ENCODE measurements at places on chromosomes 5 and 9.

GRCh38 chr5:150573867-150574817 is 66.2 kb downstream of the NDST1 start:
- no peak for DNase-seq

GRCh38 chr5:132498152-132498551 is 7.6 kb upstream of the IRF1 start:
- DNase-seq: no peak

GRCh38 chr5:16732356-16732755 is 115.6 kb upstream of the RETREG1 start:
- no peak for DNase-seq

DNA sequence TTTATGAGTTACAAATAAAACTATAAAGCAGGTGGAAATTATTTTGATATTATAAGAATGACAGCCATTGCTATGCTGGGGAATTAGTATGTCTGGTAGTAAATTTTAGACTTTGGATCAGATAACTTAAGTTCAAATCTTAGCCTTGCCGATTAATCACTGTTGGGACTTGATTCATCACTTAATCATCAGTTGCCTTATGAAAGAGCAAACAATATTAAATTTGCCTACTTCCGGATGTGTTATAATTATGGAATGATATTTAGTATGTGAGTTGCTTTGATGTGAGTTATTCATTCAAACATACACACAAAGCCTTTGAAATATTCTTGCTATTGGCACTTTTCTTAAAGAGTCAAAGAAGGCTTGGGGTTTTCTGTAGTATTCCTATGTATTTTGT is 717.7 kb downstream of the BRINP1 start:
- DNase-seq: no peak

DNA sequence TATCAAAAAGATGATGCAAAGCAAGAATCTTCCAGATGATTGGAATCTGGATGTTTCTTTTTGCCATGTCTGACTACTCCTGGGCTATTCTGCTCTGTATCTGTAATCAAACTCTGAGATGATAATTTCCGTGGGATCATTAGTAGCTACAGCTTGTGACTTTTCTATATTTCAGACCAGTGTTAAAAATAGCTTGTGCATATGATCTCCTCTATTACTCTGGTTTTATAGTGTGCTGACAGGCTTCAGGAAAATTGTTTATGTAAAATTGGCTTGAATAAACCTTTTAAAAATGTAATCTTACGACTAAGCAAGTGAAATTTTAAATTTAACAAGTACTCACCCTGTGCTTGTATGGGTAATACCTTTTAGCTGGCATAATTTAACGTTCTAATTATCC is 40.4 kb downstream of the NAA35 start:
- DNase-seq: no peak

- no peak for DNase-seq
Observed at GRCh38 chr5:111697881-111698757, 58.9 kb downstream of the NREP start.

DNA sequence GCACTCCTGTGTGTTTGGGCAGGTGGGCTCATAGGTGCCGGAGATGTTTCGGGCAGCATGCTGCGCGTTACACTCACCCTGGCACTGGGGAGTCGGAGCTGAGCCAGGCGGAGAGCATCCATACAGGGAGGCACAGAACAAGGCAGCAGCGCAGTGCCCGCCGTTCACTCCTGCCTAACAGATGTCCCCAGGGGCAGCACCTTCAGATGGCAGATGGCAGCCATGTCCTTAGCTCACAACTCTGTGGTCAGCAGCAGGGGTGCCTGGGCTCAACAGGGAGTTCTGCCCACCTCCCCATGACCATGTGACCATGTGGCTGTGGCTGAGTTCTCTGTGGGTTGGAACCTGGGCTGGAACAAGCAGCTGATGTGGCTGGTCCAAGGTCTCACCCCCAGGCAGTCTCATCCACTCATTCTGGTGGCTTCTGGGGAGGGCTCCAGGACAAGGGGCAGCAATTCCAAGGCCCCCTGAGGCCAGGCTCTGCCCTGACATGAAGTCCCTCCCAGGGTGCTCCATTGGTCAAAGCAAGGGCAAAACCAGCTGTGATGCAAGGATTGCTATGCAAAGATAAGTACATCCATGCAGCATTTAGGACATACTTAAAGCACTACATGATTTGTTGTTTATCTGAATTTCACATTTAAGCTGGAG is 64.2 kb downstream of the MRPL36 start:
- DNase-seq: no peak

DNA sequence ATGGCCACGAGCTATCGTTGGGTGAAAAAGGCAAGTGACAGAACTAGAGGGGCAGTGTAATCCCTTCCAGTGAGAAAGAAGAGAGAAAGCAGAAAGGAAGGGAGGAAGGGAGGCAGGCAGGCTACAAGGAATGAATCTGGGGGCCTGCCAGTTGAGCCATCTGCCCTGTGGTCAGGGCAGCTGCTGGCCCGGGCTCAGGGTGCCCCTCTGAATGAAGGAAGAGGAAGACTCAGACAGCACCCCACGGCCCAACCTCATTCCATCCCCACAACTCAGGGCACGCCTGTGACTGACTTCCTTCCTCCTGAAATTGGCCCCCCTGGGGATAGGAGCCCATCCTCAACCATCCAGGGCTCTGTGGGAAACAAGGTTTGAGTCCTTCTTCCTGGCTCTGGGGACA is 20.3 kb upstream of the FLT4 start:
- DNase-seq: no peak

- no peak for DNase-seq
Observed at GRCh38 chr9:34686231-34686630, 4.8 kb downstream of the CCL19 start.

- peak; percentile 13 for DNase-seq
Observed at GRCh38 chr5:96338624-96339415, 94.2 kb downstream of the PCSK1 start.

GRCh38 chr9:106701611-106702010 is 161.4 kb upstream of the ZNF462 start:
- no peak for DNase-seq

DNA sequence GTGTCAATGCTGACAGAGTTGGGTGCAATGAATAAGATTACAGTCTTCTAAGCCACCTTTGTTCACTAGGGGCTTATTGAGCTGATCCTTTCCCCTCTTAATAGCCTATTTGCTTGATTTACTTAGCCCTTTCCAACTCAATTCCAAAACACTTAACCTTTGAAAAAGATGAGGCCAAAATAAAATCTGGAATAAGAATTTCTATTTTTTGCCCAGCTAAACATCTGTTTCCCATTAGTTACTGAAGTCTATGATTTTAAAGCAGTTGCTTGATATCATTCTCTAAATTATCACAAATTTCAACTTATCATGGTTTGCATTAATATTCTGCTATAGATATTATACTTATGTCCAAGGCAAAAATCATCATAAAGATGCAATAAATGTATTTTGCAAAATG is 1272.0 kb upstream of the ACO1 start:
- no peak for DNase-seq

- DNase-seq: no peak
Observed at GRCh38 chr9:118003240-118003639, 299.0 kb downstream of the TLR4 start.

GRCh38 chr5:170110403-170111087 is 4.8 kb downstream of the FOXI1 start:
- DNase-seq: no peak

GRCh38 chr5:156522651-156523529 is 195.9 kb downstream of the SGCD start:
- no peak for DNase-seq

GRCh38 chr9:135291165-135291564 is 188.4 kb upstream of the PPP1R26 start:
- no peak for DNase-seq

DNA sequence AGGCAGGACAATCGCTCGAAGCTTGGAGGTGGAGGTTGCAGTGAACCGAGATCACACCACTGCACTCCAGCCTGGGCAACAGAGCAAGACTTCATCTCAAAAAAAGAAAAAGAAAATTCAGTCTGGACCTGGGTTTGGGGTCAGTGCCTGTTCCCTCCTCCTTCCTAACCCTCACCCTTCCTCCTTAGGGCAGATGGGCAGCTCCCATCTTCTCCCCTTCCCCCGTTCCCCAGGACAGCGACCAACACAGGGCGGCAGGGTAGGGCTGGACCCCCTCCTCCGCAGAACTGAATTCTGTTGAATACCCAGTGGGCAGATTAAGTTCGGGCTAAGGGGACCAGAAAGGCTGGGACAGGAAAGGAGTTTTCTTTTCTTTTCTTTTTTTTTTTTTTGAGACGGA is 1.5 kb upstream of the RMND5B start:
- no peak for DNase-seq

DNA sequence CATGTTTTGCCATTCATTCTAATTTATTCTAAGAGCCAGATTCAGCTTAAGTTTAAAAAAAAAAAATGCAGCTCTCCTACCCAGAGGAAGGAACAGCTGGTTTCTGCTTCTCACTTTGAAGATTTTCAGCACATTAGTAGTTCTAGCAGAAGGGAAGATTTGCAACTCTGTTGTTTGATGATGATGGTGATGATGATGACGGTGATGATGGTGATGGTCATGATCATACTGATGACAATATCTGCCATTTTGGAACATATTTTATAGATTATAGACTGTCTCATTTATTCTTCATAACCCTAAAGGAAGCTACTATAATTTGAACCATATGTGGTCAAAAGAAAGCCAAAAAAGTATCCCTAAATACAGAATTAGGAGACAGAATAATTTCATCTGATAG is 7.9 kb upstream of the MED10 start:
- DNase-seq: no peak

- no peak for DNase-seq
Observed at GRCh38 chr5:10914741-10915480, 153.9 kb upstream of the DAP start.

GRCh38 chr5:68445257-68446069 is 229.9 kb downstream of the PIK3R1 start:
- DNase-seq: no peak

DNA sequence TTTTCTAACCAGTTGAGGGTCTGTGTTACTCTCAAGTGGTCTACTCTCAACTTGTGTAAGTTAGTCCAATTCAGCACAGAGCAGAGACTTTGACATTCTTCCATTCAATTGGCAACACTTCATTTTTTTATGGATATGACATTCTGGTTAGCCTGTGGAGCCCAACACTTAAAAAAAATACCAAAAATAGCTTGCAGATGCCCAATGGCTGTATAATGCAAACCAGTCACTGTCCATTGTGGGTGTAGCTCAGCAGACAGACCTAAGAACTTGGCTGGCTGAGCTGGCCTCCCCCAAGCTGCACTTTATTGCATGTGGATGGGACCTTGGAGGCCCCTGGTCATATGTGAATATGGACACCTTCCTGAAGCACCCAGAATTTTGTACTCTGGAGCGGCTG is 103.2 kb downstream of the DPYSL3 start:
- DNase-seq: no peak

GRCh38 chr9:27033815-27034403 is 28.4 kb upstream of the LRRC19 start:
- peak; percentile 44 for DNase-seq

DNA sequence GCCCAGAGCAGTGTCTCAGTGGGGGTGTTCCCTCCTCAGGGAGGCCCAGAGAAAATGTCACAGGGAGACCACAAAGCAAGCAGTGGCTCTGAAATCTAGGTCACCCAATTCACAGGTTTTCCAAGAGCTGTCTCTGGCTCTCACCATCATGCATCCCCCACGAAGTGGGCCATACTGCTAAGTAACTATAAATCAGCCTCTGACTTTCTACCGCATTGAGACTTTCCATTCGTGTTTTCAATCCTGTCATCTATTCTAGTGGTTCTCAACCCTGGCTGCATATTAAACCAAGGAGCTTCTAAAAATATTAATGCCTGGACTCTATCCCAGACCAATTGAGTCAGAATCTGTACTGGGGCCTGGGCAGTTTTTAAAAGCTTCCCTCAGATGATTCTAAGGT is 2.0 kb upstream of the C1QTNF3 start:
- DNase-seq: peak; percentile 11

DNA sequence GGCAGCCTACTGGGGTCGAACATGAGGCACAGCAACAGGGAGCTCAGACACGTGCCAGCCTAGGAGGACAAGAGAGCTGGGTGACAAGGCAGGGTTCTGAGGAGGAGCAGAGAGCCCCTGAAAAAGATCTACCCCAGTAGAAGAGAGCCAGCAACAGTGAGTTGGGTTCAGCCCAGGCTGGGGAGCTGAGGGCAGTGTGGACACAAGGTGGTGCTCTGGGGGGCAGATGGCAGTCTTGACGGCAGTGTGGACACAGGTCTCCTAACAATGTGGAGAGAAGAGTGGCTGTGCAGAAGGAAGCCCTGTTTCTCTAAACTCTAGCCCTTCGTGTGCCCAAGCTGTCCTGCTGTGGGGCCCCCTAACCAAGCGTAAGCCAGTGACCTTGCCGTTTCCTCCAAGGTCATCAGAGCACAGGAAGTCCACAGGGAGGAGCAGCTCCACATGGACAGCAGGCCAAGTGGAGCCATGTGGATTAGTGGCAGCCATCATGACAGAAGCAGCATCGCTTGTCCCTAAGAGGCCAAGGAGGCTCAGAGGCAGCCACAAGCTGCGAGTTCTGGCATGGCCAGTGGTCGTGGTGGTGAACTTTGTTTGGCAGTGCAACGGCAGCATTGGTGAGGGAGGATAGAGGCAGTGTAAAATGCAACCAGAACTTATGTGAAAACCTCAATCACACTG is 25.1 kb upstream of the LMX1B start:
- no peak for DNase-seq

GRCh38 chr9:119283078-119283794 is 86.0 kb downstream of the BRINP1 start:
- peak; percentile 69 for DNase-seq

DNA sequence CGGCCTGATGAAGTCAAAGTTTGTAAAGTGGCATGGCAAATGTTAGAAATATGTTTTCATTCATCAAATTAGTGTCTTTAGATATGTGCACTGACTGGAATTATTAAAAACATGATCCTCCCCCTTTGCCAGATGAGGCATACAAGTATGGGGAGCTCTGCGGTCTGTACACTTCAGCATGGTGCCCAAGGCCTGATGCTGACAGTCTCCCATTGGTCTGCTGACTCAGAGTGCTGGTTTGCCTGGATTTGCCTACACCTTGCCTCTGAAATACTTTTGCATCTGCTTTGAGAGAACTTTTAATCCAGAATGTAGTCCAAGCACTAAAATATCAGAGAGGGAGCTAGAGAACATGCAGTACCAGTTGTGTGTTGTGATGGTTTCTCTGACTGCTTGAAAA is 354.3 kb upstream of the ACTBL2 start:
- no peak for DNase-seq

DNA sequence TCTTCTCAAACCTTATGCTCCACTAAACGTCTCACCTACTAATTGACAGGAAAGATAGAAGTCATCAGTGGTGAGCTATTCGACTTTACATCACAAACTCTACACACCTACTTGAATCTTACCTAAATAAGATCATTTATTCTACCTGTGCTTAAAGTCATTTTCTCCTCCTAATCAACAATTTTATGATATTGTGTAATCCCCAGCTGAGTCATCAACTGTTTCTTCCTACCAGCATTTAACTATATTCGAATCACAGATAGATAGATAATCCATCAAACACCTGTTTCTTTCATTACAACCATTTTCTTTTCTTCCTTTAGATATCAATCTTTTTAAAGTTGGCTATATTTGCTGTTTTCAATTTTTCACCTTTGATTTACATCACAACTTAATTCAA is 181.5 kb downstream of the LPAR1 start:
- DNase-seq: no peak

- no peak for DNase-seq
Observed at GRCh38 chr5:35094948-35095347, 47.2 kb upstream of the AGXT2 start.

Measured in G401 (cell line).